Activated CD4-positive, alpha-beta T cell treated with anti-CD3 and anti-CD28 coated beads, Interleukin-2, amount 50 U/mL, for 24 hours (primary cell): ENCODE measurements at places on chromosomes 1 and 21.

- no peak for DNase-seq
These were observed 61.6 kb downstream of the COL18A1 start for GRCh38 chr21:45466330-45467220.

GRCh38 chr1:156480411-156481192, 20.0 kb downstream of the MEF2D start:
- DNase-seq: peak; percentile 46

GRCh38 chr1:187763976-187764375, 935.2 kb downstream of the PLA2G4A start:
- DNase-seq: no peak

GRCh38 chr1:92958203-92958970, 2.9 kb downstream of the DIPK1A start:
- no peak for DNase-seq

- DNase-seq: no peak
These were observed 12.7 kb downstream of the TNNT2 start for GRCh38 chr1:201364808-201365105.

DNA sequence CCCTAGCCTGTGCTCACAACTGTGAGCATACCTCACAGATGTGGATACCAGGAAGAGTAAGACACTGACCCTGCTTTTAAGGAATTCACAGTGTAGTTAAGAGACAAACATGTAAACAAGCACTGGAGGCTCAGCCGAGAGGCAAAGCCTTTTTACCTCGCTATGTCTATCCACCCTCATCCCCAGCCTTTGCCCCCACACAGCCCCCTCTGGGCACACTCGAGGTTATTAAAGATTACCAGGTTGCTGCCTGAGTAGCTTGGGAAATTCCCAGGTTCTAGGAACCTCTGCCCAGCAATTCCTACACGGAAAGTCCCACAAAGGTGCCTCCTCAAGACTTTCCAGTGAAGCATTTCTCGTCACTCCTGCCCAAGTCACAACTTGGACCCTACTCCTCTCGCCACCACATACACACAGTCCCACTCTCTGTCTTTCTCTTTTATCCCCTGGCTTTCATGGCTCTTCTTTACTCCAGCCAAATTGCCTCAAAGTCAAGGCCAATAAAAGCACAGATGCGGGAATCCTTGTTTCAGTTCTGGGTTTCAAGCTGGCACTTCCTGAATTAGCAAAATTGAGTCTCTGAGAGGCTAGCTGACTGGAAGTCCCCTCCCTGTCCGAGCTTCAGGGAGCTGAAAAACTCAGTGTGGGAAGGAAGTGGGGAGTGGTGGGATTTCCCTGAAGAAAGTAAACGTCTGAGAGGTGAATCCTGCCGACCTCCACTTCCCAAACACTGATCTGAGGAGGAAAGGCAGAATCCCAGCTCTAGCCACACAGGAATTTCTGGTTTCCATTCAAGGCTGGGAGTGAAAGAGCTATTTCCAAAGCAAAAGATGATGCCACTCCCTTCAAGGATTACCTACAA, 7.6 kb downstream of the DENND2D start:
- DNase-seq: no peak

DNA sequence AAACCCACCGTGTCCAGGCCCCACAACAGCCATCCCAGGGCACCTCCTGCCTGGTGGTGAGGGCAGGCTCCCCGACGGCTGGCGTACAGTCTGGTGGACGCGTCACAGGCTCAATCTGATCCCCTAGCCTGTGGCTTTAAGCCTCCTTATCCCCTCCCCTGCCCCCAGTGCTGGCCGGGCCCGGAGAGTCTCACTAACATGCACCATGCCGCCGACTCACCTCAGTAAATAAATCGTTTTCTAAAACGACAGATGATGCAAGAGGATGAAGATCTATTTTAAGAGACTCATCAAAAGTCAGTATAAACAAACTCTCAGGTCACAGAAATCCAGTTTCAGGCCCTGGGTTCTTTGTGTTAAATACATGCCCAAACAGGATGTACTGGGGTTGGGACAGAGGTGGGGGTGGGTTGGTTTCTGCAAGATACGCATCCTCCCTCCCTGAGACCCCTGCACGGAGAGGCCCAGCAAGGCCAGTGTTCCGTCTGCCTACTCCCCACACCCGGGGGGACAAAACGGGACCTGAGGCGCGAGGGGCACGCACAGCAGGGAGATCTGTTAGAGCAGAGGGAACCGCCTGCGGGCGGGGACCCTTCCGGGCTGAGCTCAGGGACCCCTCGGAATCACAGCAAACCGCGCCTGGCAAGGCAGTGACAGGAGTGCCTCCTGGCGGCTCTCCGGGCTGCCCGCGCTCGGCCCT, 3.1 kb downstream of the PANK4 start:
- DNase-seq: no peak

DNA sequence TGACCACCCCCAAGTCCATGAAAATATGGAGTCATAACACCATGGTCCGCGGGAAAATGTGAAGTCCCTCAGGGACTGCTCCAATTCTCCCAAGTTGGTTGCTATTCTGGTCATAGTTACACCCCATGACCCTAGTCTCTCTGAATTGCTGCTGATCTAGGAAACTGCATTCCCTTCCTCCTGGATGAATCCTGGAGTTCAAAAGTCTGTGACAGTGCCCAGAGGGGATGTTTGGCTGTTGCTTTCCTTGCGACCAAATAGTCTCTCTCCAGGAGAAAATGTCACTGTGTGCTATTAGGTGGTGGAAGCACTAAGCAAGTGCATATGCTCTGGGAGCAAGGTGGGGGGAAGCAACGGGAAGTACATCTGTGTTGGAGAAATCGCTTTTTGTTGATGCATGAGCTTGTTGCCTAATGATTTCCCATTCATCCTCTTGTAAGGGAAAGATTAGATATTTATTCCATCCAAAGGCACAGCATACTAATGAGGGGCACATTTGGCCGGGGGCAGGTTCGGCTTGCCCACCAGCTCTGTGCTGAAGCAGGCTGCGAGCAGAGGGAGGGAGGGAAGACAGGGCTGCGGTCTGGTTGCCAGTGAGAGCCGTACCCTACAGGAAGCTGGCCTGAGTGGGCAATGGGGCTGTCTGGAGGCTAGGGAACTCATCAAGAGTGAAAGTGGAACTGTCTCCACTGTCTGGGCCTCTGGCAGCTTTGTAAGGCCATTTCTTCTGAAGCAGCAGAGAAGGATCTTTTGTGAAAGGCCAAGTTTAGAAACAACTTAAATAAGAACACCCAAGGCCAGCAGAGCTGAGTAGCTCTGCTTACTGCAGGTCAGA, 27.2 kb downstream of the SYT6 start:
- no peak for DNase-seq

DNA sequence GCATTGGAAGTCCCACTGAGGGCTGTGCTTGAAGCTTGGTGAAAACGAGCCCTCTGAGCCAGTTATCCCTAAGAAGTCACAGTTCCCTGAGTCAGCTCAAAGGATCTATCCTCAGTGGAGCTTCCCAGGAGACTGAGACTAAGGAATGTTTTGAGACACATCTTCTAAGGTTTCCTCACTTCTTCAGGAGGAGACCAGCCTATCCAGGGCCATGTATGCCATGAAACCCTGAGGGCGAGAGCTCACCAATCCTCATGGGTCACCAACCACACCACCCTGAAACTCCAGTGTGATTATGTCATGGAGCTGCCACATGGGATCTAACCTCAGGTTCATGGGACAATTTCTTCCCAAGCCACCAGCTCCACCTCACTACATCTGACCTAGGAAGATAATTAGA, 7.6 kb upstream of the TIE1 start:
- no peak for DNase-seq

DNA sequence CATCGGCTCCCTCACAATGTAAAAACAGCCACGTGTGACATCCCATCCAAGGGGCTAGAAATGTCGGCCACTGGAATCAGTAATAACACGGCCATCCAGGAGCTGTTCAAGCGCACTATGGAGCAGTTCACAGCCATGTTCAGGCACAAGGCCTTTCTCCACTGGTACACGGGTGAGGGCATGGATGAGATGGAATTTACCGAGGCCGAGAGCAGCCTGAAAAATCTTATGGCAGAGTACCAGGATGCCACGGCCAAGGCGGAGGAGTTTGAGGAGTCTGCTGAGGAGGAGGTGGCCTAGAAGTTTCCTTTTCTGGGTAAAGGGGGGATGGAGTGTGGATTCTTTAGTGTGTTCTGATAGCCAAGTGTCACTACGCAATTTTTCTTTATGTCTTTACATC, 61.1 kb upstream of the MAP1LC3C start:
- no peak for DNase-seq

GRCh38 chr1:10867138-10867721, 70.8 kb upstream of the CASZ1 start:
- peak; percentile 22 for DNase-seq

DNA sequence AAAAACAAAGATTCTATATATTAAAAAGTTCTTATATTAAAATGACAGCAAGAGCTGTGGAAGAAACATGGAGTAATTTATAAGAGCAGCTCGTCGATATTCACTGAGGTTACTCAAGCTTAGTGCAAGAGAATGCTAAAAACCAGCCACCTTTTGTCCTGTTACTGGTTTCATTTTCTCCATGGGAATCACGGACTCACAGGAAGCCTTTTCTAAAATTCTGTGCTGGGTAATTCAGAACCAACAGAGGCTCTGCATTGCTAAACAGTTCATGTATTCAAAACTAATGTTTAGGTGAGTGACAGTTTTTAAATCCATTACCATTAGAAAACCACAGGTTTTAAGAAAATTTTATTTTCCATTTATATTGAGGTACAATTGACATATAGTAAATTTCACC, 147.8 kb upstream of the MAP1LC3C start:
- no peak for DNase-seq
